RPMI7951 (cell line): ENCODE measurements at places on chromosomes 13 and 19. TPM values are rescaled to one million over a fixed set of nuclear protein-coding genes. Genes with fewer than 3 reads are reported as not detected.

Gene GJB2
- 0.59 and 0.72 TPM in 2 replicates for total RNA-seq

Gene PLIN4
- total RNA-seq = not detected in 2 replicates

Gene OR7D2
- total RNA-seq = not detected in 2 replicates

Gene ZNF626
- 10.9 and 14.0 TPM in 2 replicates for total RNA-seq

Gene TMPRSS9
- 0.10 TPM in 1 of 2 replicates, not detected in the other for total RNA-seq

Gene HDGFL2
- 41.9 and 60.5 TPM in 2 replicates for total RNA-seq

DNA sequence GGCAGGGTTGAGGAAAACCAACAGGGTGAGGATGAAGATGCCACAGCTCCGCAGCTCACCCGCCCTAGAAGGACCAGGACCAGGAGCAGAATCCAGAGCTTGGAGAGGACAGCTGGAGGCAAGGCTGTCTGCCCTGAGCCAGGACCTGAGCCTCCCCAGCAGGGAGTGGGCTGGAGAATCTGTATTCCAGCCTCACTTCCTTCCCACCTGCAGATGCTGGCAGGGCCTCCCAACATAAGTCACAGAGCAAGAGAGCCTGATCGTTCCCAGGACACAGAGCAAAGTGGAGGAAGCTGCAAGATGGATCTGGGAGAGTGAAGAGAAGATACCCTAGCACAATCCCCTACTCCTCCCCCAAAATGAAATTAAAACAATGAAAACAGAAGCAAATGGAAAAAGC, 61.7 kb upstream of the WASF3 start:
- no peak for DNase-seq

GRCh38 chr19:51784922-51785690, 9.9 kb upstream of the FPR3 start:
- DNase-seq = peak; percentile 99

DNA sequence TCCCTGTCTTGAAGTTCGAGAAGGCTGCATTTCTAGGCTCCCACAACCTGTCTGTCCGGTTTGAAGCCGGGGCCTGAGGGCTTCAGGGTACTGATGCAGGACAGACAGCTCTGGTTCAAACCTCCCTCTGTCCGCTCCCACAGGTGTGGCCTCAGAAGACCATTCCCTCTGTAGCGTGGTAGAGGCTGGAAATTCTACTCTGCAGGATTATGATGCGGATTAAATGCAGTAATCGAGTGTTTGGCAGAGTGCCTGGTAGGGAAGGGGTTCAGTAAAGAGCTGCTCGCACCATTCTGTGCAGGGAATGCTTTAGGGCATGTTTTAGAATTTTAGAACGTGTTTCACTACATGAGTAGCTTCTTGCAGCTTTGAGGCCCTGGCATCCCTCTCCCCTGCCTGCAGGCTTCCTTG, 30.5 kb downstream of the PPP1R37 start:
- DNase-seq = no peak

DNA sequence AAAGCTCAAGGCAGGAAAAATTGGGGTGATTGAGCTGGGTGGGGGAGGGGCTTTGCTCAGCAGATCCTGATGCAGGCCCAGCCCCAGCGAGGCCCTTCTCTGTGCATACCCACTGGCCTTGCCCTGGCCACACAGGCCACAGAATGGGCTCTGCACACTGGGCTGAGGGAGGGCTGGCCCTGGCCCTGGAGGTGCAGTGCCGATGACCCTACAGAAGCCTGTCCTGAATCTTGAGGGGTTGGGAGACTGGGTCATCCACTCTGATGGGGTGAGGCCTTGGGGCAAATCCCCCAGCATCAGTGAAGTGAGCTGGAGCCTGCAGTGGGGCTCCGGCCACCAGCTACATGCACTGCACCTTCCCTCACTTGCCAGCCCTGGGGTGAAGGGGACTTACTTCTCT, 153.1 kb downstream of the URI1 start:
- DNase-seq = no peak

- no peak for DNase-seq
These were observed 1.5 kb downstream of the ZNF576 start for GRCh38 chr19:43597876-43598275.

- DNase-seq = no peak
These were observed 1647.6 kb upstream of the SPRY2 start for GRCh38 chr13:81988567-81988966.
